NCI-H446 (cell line): ENCODE measurements at places on chromosomes 5 and 9.
A peak's percentile ranks its signal among the peaks of the same experiment; 100 is the strongest.

- DNase-seq, result no peak
These were observed 54.4 kb upstream of the ASS1 start for GRCh38 chr9:130390390-130390789.

- no peak for DNase-seq
These were observed 494.9 kb downstream of the PSAT1 start for GRCh38 chr9:78791779-78792178.

DNA sequence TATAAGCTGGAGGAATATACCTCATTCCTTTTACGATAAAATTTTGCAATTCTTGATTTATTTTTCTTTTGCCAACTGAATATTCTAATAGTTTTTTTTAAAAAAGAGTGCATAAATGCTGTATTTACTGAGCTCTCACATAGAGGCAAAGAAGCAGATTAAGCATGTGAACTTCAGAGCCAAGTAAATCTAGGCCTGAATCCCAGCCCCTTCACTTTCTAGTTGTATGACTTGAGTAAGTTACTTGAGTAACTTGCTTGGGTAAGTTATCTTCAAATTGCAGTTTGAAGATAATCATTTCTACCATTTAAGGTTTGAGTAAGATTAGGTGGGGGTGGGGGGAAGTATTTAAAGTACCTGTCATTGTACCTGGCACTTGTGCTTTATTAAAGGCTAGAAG is 21.8 kb downstream of the LURAP1L start:
- DNase-seq, result peak; percentile 54

GRCh38 chr9:99336005-99336404 is 113.9 kb downstream of the SEC61B start:
- DNase-seq, result no peak

DNA sequence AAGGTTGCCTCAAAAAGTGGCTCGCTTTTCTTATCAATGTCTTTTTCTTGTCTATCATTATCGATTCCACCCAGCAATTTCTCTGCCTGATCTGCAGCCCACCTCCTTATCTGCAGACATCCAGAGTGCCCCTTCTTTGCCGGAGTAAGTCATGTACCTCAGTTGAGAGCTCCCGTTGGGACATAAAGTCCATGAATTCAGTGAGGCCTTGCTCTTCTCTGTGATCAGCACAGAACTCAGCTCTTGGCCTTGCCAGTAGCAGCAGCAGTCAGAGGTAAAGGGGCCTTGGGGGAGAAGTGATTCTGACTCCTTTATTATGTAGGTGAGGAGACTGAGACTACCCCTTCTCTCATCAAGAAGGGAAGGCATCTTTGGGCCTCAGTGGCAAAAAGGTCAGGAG is 24.9 kb upstream of the DCAF12 start:
- no peak for DNase-seq

- DNase-seq, result no peak
These were observed 961.7 kb upstream of the COX7C start for GRCh38 chr5:85656050-85656449.

DNA sequence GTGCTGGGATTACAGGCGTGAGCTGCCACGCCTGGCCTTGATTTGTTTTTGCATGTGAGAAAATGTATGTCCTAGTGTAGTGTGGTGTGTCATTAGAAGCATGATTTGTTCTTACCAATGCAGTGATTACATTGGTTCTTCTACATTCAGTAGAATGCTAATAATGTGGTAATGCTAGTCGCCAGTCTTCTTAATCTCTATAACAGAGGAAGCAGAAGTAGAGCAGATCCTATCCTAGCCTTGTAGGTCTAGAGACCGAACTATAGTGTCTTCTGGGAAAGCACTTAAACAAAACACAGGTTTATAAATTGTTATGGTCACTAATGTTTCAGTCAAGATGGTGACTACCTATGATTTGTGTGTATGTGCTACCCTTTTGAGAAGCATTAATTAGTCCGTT is 197.5 kb upstream of the DMRT1 start:
- DNase-seq, result no peak

DNA sequence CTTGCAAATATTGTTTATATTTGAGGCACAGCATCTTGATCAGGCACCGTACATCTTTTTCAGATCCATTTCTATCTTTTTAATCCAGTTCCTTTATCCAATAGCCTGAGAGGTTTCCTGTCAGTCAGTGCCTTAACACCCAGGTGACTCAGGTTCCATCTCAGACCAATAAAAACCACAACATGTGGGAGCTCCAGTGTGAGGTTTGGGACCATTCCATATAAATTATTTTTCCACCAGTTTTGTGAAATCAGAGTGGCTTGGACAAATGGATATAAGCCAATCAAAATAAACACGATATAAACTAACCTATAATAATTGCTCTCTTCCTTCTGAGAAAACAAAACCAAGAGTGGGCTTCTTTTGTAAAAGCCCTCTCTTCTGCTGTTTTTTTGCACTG is 351.3 kb downstream of the NTRK2 start:
- no peak for DNase-seq

GRCh38 chr9:125911861-125912644 is 164.9 kb downstream of the PBX3 start:
- DNase-seq, result no peak

DNA sequence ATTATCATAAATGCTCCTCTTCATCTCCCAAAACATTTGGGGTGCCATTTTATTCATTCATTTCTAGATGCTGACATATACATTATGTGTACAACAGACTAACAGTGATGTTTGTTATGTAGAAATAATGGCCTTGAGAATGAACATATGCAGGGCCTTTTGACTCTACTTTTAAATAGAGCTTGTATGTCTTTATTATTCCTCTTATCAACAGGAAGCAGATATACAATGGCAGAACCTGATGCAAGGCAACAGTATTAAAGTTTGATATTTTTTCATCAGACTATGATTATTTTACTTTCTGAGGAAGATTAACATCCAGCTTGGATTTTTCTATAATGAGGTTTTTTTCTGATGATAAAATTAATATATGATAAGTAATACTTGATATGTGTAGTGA is 44.1 kb downstream of the SNX18 start:
- DNase-seq, result no peak

- no peak for DNase-seq
These were observed 1.1 kb upstream of the FAF2 start for GRCh38 chr5:176446884-176447590.

- DNase-seq, result no peak
These were observed 83.9 kb upstream of the WWC1 start for GRCh38 chr5:168207450-168208029.

GRCh38 chr5:10828241-10828640 is 67.2 kb upstream of the DAP start:
- no peak for DNase-seq

GRCh38 chr5:93756372-93756771 is 15.0 kb upstream of the POU5F2 start:
- DNase-seq, result no peak

DNA sequence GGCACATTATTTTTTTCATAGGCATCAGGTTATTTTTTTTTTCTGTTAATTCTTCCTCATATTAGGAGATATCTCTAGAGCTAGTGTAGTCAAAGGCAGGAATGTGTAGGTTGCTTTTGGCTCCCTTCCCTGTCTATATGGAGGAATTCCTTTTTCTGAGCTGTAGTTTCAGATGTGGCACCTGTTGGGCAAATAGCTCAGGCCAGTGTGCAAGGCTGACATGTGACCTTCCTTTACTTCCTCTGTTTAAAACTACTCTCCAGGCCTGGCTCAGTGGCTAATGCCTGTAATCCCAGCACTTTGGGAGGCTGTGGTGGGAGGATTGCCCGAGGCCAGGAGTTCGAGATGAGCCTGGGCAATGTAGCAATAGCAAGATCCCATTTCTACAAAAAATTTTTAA is 40.5 kb upstream of the KIAA1958 start:
- DNase-seq, result no peak

DNA sequence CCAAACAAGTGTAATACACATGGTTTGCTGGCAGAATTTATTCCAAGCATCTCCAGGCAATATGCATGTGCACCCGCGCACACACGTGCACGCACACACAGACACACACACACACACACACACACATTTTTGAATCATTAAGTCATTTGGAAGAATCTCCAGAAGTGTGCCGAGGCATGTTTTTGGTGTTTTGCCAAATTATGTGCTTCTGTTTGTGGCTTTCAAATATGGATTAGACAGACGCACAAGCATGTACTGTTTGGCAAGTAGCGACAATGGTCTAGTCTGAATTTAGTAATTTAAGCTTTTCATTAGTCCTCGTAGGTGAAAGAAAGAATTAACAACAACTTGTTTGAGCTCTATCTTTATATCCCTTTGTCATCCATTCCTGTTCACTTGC is 36.7 kb downstream of the NFIB start:
- peak; percentile 100 for DNase-seq

DNA sequence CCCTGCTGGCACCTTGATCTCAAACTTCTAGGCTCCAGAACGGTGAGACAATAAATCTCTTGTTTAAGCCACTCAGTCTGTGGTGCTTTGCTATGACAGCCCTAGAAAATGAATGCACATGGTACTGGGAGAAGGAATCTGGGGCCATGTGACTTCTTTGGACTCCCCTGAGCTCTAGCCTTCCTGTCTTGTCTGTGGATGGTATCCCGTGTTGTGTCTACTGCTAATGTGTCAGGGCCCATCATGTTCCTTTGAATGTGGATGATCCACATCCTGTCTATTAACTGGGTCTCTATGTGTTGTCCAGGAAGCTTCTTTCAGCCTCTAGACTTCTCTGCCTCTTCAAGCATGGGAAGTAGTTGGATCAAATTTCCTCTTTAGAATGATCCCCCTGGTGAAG is 25.1 kb downstream of the IL7R start:
- DNase-seq, result no peak

DNA sequence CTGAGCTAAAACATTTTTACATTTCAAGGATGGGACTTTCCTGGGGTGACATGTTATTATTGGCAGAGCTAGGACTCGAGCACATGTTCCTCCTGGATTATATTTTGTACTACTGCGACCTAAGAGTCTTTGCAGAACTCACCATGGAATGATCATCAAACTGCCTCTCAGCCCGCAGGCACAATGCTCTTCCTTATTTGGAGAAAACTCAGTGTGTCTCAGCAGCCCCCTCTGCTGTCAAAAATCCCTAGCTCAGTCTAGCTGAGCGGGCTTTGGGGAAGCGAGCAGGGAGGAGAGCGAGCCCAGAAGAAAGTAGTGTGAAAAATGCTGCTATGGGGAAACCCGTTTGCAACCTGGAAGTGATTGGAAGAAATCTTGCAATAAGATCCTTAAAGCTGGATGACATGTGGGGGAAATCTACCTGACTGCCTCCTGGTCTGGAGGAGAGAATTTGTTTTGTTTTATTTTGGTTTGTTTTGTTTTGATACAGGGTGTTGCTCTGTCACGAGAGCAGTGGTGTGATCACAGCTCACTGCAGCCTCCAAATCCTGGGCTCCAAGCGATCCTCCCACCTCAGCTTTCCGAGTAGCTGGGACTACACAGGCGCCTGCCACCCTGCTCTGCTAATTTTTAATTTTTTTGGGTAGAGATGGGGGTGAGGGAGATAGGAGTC is 89.9 kb upstream of the CLINT1 start:
- DNase-seq, result peak; percentile 91
